Stimulated activated CD8-positive, alpha-beta memory T cell treated with anti-CD3 and anti-CD28 coated beads, Interleukin-7, amount 100 ng/mL, for 4 hours (primary cell): ENCODE measurements at places on chromosomes 1 and 21.

GRCh38 chr1:228012555-228012954 is 5.8 kb downstream of the WNT3A start:
- no peak for DNase-seq

GRCh38 chr1:55035904-55036303 is 3.4 kb upstream of the PCSK9 start:
- DNase-seq, result no peak

- no peak for DNase-seq
Measured at GRCh38 chr1:160726114-160726497, 12.9 kb upstream of the SLAMF7 start.

DNA sequence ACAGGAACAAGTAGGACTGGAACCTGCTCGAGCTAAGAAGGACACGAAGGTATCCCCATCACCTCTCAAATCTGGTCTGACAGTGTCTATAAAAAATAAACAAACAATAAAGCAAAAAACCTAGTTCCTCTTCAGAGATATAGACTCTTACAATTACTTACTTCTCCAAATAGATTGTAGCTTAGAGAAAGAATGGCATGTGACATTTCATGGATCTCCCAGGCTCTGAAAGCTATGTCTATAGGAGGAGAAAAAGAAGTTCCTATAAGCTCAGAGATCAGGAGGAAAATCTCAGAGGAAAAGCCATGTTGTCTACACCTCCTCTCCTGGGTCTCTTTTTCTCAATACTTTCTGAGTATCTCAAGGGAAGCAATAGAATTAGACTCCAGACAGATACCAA is 12.3 kb upstream of the OR10J5 start:
- no peak for DNase-seq

DNA sequence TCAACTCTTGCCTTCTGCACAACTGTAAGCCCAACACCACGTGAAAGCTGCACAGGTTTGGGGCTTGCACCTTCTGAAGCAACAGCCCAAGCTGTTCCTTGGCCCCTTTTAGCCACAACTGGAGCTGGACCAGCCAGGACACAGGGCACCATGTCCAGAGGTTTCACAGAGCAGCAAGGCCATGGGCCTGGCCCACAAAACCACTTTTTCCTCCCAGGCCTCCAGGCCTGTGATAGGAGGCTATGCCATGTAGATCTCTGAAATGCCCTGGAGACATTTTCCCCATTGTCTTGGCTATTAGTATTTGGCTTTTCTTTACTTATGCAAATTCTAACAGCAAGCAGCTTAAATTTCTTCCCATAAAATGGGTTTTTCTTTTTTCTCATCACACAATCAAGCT is 126.1 kb downstream of the SLC44A5 start:
- DNase-seq, result no peak

DNA sequence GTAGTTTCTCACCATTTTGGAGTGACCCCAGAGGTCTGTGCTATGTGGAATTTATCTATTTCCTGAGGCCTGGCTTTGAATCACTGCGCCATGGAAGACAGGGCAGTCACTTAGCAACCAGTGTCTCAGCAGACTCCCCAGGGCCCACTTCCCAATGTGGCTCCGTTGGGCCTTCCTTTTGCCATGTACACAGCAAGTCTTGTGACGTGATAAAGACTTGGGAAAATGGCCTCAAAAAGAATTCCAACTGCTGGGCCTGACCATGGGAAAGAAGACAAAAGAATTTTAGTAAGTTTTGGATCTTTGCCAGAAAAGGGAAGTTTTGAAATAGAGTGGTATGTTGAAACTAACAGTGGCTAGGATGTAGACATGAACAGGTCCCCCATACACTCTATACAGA is 36.2 kb downstream of the TLR5 start:
- no peak for DNase-seq

DNA sequence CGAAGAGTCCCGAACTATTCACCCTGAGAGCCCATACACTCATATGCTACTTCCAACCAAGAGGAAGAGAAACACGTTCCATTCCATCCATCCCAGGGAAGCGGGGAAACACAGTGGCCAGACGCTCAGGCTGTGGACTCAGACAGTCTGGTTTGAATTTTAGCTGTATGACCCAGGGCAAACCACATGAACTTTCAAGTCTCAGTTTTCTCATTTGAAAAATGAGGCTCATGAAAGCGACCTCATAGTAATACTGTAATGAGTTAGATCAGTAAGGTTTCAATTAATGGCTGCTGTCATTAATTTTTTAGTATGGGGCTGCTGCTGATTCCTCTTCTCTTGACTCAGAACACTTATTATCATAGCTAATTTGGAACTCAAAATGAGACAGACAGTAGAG is 1.5 kb downstream of the FCRL4 start:
- no peak for DNase-seq

- no peak for DNase-seq
Measured at GRCh38 chr1:34792868-34793727, at the start of gene GJA4. Gene GJA4, plus strand, starts transcription at chr1:34792999. Its CDS starts 1,215 bp downstream, at chr1:34794214.

GRCh38 chr1:48715921-48716320 is 60.8 kb downstream of the BEND5 start:
- no peak for DNase-seq

- no peak for DNase-seq
Measured at GRCh38 chr21:45459171-45460010, 54.4 kb downstream of the COL18A1 start.

GRCh38 chr1:168227620-168228019 is 1.8 kb downstream of the SFT2D2 start:
- no peak for DNase-seq

- DNase-seq, result no peak
Measured at GRCh38 chr21:18387994-18388393, 15.6 kb downstream of the TMPRSS15 start.

- DNase-seq, result no peak
Measured at GRCh38 chr1:21614419-21615115, 54.6 kb downstream of the RAP1GAP start.

DNA sequence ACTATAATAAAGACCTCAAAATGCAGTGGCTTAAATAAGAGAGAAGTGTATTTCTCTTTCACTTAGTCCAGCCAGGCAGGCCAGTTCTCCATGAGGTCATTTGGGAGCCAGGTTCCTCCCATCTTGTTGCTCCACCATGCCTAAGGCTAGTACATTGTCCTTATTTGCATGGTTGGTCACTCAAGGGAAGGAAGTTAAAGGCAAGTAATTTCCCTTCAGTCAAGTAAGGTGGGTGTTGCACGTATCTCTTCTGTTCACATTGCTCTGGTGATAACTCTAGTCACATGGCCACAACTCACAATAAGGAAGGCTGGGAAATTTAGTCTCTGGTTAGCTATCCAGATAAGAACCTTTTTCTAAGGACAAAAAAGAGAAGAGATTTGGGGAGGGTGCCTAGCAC is 27.2 kb upstream of the TADA1 start:
- DNase-seq, result no peak

- no peak for DNase-seq
Measured at GRCh38 chr1:20160034-20160433, 20.9 kb downstream of the PLA2G2F start.

DNA sequence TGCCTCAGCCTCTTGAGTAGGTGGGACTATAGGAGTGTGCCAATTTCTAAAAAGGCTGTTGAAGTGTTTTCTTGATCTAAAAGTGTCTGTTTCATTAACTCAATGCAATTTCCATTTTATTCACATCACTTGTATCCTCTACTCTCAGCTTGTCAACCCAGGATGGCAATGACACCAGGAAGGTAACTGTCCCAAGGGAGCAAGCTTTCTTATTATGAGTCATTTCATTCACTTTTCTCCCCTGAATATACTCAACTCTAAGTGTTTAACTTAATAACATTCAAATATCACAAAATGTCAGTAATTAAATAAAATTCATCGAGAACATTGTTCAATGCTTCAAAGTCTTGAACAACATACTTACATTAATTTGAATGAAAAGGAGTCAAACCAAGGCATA is 22.9 kb upstream of the GFI1 start:
- no peak for DNase-seq

- DNase-seq, result no peak
Measured at GRCh38 chr1:201258763-201259230, 24.5 kb upstream of the PKP1 start.

- no peak for DNase-seq
Measured at GRCh38 chr1:117017648-117018047, 16.1 kb downstream of the CD101 start.

DNA sequence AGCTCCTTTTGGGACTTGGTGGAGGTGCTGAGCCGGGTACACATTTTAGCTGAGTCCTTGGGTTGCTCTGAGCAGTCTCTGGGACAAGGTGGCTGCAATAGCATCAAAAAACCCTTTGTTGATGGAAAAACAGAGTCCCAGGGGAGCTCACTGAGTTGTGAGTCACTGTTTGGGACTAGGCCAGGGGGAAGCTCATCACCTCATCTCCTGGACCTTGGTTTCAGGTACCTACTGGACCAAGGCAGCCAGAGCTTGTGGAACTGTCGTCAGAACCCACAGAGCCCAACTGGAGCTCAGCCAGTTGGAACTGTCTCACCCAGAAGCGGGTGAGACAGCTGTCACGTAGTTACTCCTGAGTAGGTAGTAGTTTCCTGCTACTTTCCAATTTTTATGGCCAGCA is 146.7 kb downstream of the HLX start:
- DNase-seq, result no peak

- DNase-seq, result no peak
Measured at GRCh38 chr1:164629971-164630370, 71.0 kb downstream of the PBX1 start.

DNA sequence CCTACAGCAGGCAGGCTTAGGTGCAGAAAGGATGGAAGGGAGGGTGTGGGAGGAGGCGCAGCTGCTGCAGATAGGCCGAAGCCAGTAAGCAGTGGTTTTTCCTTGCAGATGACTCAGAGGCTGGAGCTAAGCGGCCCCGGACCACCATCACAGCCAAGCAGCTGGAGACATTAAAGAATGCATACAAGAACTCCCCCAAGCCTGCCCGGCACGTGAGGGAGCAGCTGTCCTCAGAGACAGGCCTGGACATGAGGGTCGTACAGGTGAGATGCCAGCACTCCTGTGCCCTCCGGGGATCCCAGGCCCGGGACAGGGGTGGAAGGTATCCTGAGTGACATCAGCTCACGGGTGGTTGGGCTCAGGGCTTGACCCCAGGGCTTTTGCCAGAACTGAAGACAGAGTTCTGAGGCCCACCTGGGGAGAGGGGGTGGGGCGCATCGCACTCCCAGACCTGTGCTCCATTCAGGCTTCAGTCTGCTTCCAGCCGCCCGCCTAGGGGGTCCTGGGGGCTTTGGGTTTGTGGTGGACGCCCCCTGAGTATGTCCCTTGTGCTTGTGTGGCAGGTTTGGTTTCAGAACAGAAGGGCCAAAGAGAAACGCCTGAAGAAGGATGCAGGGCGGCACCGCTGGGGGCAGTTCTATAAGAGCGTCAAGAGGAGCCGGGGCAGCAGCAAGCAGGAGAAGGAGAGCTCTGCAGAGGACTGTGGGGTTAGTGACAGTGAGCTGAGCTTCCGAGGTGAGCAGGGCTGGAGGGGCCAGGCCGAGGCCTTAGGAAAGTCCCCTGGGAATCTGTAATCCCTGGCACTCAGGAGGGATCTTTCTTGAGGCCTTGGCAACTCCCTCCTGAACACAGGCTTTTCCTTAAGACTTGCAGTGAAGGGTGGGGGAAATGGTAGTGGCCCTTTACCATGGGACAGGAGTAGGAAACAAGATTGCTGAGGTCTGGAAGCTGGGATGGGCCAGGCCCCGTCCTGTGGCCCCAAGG is 41.5 kb downstream of the LHX4 start:
- no peak for DNase-seq

DNA sequence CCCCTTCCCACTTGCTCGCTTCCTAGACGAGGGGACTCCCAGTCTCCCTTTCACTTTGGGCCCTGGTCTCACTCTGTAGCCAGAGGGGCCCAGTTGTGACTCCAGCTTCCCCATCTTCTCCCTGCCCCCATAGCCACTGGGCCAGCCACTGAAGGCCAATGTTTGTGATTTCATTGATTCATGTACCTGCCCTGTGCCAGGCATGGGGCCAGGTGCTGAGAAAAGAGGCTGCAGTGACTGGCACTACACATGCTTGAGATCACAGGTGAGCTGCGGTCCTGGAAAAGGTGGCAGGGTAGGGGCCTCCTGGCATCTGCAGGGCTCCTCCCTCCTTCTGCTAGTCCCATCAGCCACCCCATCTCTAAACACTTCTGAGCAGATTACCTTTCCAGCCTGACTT is 345.3 kb upstream of the VAMP3 start:
- no peak for DNase-seq

DNA sequence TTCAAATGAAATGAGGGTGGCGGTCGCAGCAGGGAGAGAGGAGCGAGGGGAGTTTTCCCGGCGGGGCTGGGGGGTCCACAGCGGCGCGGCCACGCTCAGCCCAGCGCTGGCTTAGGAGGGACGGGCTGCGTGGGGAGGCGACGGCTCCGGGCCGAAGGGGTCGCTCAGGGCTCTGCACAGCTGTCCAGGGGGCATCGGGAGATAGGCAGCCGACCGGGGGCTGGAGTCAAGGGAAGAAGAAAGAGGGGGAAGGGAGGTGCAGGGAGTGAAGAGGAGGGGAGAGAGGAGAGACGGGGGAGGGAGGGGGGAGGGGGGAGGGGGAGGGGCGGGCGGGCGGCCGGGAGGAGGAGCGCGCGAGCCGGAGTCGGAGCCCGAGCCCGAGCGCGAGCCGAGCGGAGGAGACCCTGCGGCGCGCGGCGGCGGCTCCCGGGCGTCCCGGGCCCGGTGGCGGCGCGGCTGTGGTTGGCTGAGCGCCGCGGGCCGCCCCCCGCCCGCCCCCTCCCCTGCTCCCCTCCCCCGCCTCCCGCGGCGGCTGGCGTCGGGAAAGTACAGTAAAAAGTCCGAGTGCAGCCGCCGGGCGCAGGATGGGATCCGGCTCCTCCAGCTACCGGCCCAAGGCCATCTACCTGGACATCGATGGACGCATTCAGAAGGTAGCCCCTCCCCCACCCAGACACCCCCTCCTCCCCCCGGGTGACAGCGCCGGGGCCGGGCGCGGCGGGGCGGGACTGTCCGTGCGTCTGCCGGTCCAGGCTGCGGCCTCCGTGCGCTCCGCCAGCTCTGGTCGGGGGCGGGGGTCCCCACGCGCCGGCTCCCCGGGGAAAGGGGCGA is at the start of gene PDE9A:
PDE9A (plus strand) TSS at position 391 of the 831 bp plus-strand sequence; CDS start at position 585, 194 bp downstream.
- peak; percentile 24 for DNase-seq

- no peak for DNase-seq
Measured at GRCh38 chr1:195141294-195141693, 1466.9 kb downstream of the KCNT2 start.

DNA sequence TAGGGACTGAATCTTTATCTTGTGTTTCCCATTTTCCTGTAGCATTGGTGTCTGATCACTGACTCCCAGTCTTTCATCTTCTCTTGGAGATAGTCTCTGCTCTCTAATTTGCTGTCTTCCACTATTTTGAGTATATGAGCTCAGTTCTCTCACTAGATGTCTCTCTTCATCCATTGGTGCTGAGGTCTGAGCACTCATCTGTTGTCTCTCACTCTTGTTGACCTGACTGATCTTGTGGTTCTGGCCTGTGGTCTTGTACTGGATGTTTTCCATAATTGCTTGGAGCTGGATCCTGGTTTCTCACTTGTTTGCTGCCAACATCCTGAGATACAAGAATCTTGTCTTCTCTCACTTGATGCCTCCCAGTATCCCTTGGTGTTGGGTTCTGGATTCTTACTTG is 25.1 kb upstream of the S100A11 start:
- no peak for DNase-seq

GRCh38 chr1:67688526-67689219 is 3.7 kb downstream of the GADD45A start:
- no peak for DNase-seq
